Fibroblast of upper back skin (primary cell): ENCODE measurements at places on chromosomes 5 and 9.

- no peak for DNase-seq
Observed at GRCh38 chr9:130010151-130010988, 32.6 kb downstream of the FNBP1 start.

- no peak for DNase-seq
Observed at GRCh38 chr9:90261698-90262097, 380.9 kb downstream of the DIRAS2 start.

- no peak for DNase-seq
Observed at GRCh38 chr9:107683566-107683965, 194.0 kb upstream of the KLF4 start.

- peak; percentile 89 for DNase-seq
Observed at GRCh38 chr9:14080959-14081542, 232.9 kb downstream of the NFIB start.

- no peak for DNase-seq
Observed at GRCh38 chr9:136170006-136170901, 34.7 kb downstream of the LHX3 start.

- peak; percentile 35 for DNase-seq
Observed at GRCh38 chr5:40879163-40879942, 29.9 kb upstream of the C7 start.

- DNase-seq, result no peak
Observed at GRCh38 chr5:140169410-140169809, 5.6 kb upstream of the CYSTM1 start.

DNA sequence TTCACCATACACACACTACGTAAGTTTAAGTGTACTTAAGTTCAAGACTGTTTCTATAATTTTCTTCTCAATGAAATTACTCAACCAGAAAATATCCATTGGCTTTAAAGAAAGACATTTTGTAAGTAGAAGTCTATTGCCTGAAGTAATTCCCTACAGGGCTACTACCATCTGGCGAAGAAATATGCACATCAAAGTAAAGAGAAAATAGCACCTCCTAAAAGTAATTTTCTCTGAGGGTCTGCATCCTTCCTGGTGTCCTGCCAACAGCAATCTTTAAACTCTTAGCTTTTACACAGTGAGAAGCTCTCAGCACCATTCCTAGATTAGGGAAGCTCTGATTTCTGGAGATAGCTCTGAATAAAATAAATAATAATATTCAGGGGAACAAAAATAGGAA is 498.5 kb upstream of the TYRP1 start:
- no peak for DNase-seq
